Stimulated activated CD4-positive, alpha-beta T cell treated with anti-CD3 and anti-CD28 coated beads, Interleukin-15, amount 100 ng/mL, for 1 hour (primary cell): ENCODE measurements at places on chromosomes 5 and 9.

DNA sequence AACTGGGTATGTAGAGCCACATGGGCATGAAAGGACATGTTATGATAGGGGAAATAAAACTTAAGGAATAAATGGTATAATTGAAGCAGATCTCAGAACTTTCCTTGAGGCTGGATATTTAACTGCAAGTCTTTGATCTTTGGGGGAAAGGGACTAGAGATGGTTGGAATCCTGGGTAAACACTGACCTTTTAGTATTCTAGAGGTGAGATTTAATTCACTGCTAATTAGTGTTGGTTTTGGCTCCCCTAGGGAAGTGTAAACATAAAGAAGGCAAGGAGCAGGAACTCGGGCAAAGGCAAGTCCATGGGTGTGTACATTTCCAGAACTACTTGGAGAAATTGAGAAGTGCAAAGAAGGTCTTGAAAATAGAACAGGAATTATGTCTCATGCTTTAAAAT lies 16.6 kb downstream of the NIM1K start:
- no peak for DNase-seq

DNA sequence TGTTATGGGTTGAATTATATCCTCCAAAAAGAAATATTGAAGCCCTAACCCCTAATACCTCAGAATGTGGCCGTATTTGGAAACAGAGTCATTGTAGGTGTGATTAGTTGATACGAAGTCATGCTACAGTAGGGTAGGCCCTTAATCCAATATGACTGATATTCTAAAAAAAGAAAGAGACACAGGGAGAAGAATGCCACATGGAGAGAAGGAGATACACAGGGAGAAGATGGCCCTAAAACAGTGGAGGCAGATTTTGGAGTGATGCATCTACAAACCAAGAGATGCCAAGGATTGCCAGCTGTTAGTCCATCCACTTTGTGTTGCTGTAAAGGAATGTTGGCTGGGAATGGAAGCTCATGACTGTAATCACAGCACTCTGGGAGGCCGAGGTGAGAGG lies 21.3 kb downstream of the ARRDC3 start:
- DNase-seq, result no peak

- no peak for DNase-seq
These were observed 8.6 kb upstream of the GLIS3 start for GRCh38 chr9:4308482-4308881.

- no peak for DNase-seq
These were observed 186.8 kb downstream of the PALM2AKAP2 start for GRCh38 chr9:109966643-109967368.

DNA sequence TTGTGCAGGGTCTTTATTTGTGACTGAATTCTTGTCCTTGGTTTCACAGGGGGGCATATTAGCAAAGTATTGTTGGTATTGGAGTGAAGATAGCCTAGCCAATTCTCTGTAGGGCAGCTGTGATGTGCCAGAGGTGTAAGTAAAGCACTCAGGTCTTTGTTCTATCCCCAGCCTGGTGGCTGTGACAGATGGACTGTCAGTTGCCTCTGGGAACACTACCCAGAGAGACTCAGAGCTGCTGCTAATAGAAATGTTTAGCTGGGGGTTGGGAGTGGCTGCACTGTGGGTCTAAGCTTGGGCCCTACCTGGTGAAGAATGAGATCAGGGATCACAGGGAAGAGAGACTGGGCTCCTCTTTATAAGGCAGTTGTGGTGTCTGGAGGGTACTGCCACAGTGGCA lies 1006.5 kb upstream of the TYRP1 start:
- DNase-seq, result no peak

- DNase-seq, result no peak
These were observed 202.3 kb downstream of the GABRB2 start for GRCh38 chr5:161344234-161344633.
